ENCODE measurements at places on chromosomes 11 and 22.

DNA sequence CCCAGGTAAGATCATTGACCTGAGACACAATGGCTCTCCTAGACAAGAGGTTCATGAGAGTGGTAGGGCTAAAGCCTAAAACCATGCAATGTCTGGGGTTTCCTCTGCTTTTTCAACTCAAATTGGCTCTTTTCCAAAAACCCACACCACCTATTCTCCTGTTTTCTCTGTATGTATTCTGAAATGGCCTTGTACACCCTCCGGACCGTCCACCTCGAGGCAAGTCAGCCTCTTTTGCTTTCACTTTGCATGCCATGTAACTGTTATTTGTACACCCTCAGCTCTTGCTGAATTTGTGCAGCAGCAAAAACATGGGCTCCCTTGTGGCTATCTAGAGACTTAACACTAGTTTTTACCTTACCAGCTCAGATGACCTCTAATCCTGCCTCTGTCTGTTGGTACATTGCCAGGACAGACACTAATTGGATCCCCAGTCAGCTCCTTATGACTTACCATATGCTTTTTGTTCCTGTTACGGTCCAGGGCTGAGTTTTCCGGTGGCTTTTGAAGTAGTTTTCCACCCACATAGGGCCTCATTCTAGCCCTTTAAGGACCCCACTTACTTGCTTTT lies 288.0 kb downstream of the SBF2 start:
- DNase-seq: no peak

GRCh38 chr11:111586388-111586831 lies 15.8 kb upstream of the SIK2 start:
- DNase-seq: no peak

GRCh38 chr22:40493441-40493840 lies 123.0 kb downstream of the SGSM3 start:
- DNase-seq: no peak

GRCh38 chr11:82732734-82733443 lies 775 bp downstream of the FAM181B start:
- no peak for DNase-seq

DNA sequence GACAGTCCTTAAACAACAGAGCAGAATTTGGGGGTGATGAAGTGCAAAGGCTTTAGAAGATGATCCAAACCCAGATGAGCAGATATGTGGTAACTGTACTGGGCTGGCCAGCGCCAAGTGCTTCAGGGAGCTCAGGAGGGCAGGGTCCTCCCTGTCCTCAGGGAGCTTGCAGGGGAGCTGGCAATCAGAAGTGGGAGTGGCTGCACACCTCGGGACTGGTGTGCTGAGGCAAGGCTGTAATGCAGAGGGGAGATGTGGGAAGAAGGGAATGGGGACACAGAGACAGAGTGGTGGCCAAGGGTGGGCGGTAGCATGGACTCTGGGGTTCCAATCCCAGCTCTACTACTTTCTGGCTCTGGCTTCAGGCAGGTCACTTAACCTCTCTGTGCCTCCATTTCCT lies 235.6 kb upstream of the NCAM1 start:
- DNase-seq: no peak

- no peak for DNase-seq
These were observed 21.1 kb upstream of the CSTF3 start for GRCh38 chr11:33182246-33182878.

DNA sequence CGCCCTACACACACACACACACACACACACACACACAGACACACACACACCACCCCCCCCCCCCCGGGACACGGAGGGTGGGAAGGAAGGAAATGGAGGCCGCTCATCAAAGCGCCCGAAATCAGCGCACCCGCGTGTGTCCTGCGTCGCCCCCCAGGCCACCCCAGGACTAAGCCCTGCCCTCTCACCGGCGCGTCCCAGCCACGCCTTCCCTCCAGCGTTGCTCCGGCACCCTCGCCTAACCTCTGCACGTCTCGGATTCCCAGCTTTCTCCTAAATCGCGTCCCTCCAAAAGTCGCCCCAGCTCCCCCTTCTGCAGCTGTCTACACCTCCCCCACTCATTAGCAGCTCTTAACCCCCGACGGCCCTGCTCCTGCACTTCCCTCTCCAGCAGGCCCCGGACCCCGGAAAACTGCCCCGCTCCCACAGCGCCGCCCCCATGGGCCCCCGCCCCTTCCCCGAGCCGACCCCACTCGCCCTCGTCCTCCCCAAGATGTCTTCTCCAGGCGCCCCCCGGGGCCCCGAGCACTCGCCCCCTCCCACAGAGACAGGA lies 557 bp downstream of the PACSIN2 start:
- DNase-seq: no peak

Data from NCI-H187 (cell line).